ENCODE measurements at places on chromosomes 2 and 18.

- DNase-seq, result peak; percentile 10
Measured at GRCh38 chr2:29201979-29202378, 86.8 kb downstream of the CLIP4 start.

DNA sequence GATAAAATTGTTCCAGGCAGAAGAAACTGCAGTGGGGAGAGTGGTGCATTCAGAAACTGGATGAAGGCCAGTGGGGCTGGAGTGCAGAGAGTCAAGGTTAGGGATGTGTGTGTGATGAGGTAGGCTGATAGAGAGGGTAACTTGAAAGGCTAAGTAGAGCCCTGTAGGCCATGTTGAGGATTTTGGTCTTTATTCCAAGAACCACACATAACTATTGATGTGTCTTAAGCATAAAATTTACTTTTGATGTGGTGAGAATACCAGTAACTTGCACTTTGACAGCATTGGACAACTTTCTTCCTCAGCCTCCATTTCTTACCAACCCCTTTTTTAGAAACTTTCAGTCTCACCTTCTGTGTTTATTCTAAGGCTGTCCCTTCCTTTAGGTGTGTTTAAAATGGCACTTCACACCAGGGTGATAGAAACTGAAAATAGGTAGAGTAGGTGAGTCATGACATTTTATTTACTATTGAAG is 22.6 kb downstream of the MTX2 start:
- DNase-seq, result no peak

DNA sequence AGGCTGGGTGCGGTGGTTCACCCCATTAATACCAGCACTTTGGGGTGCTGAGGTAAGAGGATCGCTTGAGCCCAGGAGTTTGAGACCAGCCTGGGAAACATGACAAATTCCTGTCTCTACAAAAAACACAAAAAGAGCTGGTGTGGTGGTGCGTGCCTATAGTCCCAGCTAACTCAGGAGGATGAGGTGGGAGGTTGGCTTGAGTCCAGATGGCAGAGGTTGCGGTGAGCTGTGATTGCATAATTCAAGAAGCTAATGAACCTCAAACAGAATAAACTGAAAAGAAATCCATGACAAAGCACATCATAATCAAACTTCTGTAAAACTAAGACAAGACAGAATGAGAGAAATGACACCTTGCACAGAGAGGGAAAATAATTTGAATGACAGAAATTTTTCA is 54.8 kb downstream of the SEMA4F start:
- DNase-seq, result peak; percentile 29

GRCh38 chr2:219698748-219699439 is 71.5 kb downstream of the SLC4A3 start:
- no peak for DNase-seq

DNA sequence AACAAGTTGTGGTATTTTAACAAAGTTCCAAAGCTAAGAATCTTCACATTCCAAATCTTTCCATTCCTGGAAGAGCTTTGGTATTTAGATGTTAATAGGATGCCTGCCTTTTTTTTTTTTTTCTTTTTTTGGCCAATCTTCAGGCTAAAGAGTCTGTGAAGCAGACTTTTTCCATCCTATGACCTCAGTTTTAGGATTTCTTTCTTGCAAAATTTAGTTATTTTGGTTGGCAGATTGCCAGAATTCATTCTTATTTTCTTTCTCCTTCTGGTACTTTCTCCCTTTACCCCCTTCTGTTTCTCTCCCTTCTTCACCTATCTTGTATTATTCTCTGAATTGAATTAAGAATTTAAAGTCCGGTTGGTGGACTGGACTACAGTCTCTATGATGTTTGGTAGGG is 217.8 kb upstream of the REV1 start:
- no peak for DNase-seq

- peak; percentile 13 for DNase-seq
Measured at GRCh38 chr2:127740665-127741288, 39.5 kb downstream of the SFT2D3 start.

DNA sequence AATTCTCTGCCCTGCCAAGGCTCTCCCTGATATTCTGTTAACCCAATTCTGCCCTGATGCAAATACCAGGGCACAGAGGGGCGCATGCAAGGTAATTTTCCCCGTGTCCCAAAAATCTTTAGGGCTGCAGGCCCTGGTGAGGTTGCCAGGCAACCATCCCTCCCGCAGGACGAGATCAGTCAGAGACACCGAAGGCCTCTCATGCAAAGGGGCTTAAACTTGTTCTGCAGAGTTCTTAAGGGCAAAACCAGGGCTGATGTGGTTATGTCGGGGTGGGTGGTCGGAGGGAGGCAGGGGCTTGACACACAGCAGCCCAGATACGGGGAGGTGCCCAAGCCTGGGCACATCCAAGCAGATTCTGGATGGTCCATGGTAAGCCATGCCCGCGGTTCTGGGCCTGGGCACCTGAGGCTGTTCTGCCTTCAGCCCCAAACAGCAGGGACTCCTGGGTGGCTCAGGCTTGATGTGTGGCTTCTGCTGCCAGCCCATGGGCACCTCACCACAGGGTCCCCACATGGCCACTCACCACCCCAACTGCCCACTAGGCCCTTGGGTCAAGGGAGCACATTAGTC is 27.2 kb downstream of the STEAP3 start:
- no peak for DNase-seq

DNA sequence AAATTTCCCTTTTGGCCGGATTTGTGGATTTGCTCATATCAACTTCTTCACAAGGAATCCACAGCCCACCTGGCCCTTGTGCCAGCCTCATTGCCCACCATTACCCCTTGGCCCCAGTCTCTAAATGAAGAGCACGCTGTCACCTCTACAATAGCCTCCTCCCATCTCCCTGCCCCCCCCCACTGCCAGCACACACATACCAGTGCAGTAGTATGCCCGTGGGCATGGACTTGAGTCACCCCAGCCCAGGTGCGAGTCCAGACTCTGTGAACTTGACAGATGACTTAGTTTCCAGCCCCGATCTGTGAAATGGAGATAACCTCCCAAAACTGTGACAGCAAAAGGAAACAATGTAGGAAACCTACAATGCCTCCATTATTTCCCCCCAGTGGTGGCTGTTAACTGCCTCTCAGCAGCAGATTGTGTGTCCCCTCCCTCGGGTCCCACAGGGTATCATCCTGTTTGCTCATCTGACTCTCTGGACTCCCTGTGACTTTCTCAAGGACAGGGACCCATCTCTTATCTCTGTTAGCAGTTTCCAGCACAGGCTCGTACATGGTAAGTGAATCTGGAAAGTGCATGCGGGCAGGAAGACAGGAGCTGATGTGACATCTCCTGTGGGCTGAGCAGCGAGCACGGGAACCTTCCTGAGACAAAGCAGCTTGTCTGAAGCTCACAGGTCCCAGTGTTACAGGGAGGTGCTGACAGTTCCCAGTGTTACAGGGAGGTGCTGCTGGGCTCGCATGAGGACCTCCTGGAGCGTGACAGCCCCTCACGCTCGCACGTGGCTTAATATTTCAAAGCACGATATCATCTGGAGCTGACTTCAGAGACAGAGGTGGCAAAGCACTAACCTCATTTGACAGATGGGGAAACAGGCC is 4.2 kb upstream of the TMEM185B start:
- DNase-seq, result no peak

GRCh38 chr2:228774548-228774947 is 496.5 kb downstream of the PID1 start:
- no peak for DNase-seq

DNA sequence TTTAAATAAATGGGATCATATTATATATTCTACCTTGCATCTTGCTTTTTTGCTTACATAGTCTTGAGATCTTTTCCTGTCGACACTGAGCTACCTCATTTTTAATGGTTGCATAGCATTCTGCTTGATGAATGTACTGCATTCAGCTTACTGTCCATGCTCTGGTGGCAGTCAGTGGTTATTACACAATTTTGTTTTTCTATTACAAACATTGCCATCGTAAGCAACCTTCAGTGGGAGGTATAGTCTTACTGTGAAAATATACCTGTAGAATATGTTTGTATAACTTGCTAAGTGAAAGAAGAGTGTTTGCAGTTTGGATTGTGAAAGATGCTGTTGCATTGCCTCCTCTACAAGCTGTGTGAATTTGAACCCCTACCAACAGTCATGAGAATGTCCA is 43.4 kb downstream of the UBXN4 start:
- no peak for DNase-seq

- DNase-seq, result no peak
Measured at GRCh38 chr2:205913668-205914067, 172.3 kb downstream of the INO80D start.

DNA sequence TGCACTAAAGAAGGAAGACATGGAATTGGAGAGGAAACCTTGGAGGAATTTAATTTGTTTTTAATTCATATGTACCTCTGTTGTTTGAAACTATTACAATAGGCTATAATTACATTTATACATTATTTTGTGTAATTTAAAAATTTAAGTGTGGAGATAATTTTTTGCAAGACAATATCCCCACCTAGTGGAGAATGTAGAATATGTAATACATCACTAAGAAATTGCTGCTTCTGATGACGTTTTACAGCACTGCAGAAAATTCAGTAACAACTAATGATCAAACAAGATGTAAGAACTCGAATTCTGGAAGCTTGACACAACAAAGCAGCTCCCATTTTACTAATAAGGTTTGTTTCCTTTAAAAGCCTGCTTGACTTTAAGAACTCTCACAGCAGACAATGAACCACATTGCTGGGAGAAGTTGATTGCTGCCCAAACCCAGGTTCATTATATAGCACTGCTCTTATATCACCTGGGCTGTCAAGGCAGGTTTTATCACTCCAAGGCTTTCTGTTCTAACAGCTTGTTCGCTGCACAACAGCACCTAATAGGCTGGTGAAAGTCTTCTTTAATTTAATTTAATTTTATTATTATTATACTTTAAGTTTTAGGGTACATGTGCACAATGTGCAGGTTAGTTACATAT is 53.4 kb downstream of the THADA start:
- peak; percentile 60 for DNase-seq

- DNase-seq, result no peak
Measured at GRCh38 chr2:95234816-95235215, 27.5 kb downstream of the ZNF892 start.

DNA sequence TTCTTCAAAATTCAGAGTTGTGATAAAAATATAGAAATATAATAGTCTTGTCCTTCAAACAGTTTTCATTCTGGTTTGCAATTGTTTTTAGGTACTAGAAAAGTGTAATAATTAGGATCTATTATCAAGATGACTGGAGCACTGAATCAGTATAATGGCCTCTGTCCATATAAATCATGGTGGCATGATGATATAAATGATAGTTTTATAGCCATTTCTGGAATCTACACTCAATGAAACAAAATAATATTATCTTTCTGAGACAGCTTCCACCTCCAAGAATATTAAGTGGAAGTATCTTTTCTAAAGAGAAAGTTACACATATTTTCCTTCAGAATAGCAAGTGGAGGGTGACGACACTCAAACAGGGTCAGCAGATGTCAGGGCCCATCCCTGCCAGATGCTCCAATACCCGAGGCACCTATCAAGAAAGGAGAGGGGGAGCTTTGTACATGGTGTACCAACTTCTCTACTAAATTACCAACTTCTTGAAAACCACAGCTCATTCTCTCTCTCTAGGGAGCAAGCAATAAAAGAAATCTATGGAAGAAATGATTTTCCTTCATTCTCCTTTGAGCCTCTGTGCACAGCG is 882.7 kb upstream of the CHAC2 start:
- DNase-seq, result no peak

DNA sequence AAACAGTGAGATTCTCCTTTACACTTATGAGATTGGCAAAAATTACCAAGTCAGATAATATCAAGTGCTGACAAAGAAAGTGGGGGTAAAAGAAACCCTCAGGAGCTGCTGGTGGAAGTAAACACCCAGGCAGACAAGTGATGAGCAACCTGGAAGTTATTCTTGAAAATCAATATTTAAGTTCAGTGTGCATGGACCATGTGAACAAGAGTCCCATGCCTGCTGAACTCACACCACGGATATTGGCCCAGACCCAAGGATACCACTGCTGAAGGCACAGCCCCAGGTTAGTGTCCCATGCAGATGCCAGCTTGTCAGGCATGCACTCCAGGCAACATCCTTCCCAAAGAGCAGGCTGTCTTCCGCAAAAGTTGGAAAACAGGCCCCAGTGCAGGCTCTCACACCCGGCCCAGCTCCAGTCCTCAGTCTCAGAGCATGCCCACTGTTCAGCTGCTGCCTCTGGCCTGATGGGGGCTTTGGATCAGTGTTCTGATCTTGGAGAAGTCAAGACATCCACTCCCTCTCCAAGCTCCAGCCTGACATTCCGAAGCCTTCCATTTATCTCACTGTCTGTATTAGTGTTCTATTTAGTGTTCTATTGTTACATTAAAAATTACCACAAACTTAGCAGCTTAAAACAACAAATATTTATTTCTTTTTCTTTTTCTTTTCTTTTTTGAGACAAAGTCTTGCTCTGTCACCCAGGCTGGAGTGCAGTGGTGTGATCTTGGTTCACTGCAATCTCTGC is 70.0 kb downstream of the HS1BP3 start:
- no peak for DNase-seq

DNA sequence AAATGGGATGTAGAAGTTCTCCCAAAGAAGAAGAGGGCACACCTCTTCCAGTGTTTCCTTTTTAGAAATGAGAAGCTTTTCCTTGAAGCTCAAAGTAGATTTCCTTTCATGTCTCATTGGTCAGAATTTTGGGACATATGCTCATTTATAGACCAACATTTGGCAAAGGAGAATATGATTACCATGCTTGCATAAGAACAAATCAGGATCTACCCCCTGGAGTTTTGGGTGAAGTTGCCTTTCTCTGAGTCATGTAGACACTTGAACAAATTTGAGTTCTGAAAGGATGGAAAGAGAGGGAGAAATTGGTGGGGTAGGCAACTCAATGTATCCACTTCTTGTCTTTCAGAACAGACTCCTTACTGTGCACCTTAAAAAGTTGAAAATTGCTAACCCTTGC is 409.0 kb downstream of the SLC4A3 start:
- no peak for DNase-seq

- DNase-seq, result no peak
Measured at GRCh38 chr2:71682341-71682740, 229.0 kb downstream of the DYSF start.

DNA sequence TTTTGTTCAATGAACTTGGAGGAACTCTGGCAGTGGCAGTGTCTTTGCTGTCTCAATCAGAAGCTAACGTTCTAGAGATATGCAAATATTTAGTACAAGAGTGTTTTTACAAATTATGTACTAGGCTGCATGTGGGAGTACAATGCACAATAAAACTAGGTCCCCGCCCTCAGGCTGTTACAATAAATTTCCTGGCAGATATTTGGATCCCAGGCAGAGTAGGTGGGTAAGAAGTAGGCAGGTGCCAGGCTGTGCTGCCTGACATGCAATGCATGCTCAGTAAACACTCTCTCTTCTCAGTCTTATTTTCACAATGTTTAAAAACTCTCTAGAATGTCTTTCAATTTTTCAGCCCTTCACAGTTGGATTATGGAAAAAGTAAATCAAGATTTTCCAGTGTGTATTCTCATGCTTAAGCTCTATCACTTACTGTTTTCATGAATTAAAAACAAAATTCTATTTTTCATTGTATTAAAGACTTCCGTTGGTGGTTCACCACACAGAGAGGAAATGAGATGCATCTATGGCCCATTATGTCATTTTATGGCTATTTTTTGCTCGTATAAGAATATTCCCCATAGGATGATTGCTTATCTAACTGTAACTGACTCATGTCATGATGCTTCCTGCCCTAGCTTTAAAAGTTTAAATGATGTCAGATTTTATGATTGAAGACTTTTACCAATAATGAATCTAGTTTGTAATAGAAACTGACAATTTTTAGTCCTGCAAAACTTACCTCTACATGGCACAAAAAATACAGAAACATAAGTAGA is 346.1 kb downstream of the RND3 start:
- no peak for DNase-seq

- DNase-seq, result no peak
Measured at GRCh38 chr2:27756544-27757498, 14.7 kb upstream of the MRPL33 start.

Data from NCI-H82 (cell line).